Tibial nerve (tissue), 4 donors: ENCODE measurements at places on chromosomes 2 and 18. TPM values are rescaled to one million over a fixed set of nuclear protein-coding genes. Genes with fewer than 3 reads are reported as not detected.
A peak's percentile ranks its signal among the peaks of the same experiment; 100 is the strongest.

LRP1B gene
- total RNA-seq, result 3.1 TPM

GRCh38 chr2:133801946-133802345 is 233.7 kb upstream of the NCKAP5 start:
- no peaks in the 10 kb centered on the region for H3K27me3 ChIP-seq
- H3K27ac ChIP-seq, result no peak overlapping the region
- no peaks in the 10 kb centered on the region for H3K36me3 ChIP-seq
- H3K4me1 ChIP-seq, result no peaks in the 10 kb centered on the region
- no peak for DNase-seq

GRCh38 chr2:12641441-12641840 is 75.3 kb upstream of the TRIB2 start:
- no peak overlapping the region for H3K4me3 ChIP-seq
- no peaks in the 10 kb centered on the region for H3K36me3 ChIP-seq
- no peaks in the 10 kb centered on the region for H3K4me1 ChIP-seq
- no peak for DNase-seq

DNA sequence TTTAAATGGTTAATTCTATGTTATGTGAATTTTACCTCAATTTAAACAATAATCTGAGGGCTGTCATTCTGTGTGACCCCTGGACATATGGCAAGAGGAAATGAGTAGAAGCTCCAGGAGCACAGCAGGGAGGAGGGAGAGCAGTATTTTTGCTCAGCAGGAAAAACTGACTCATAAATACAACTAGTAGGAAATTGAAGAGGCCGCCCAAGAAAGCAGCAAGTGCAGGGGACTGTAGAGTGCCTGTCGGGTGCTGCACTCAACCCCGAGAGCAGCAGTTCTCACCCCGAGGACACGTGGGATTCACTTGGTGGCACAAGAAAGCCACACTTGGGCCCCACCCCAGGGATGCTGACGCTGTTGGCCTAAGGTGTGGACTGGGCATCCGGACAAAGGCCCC is 60.8 kb downstream of the NPAS2 start:
- no peak for DNase-seq
- no peak overlapping the region for H3K27ac ChIP-seq
- H3K27me3 ChIP-seq, result no peaks in the 10 kb centered on the region

RAB27B gene
- total RNA-seq, result not detected

KCNF1 gene
- 0.22 TPM for total RNA-seq

GRCh38 chr18:13381944-13382365 is 163.4 kb downstream of the LDLRAD4 start:
- no peaks in the 10 kb centered on the region for H3K27me3 ChIP-seq
- H3K27ac ChIP-seq, result peak overlapping the region; percentile 70
- no peaks in the 10 kb centered on the region for H3K36me3 ChIP-seq

STK39 gene
- total RNA-seq, result 11.7 TPM

- H3K27me3 ChIP-seq, result no peaks in the 10 kb centered on the region
- H3K27ac ChIP-seq, result no peak overlapping the region
- no peak for DNase-seq
- no peaks in the 10 kb centered on the region for H3K36me3 ChIP-seq
- no peak overlapping the region for H3K4me3 ChIP-seq
- H3K4me1 ChIP-seq, result peaks cover 9% of the 10 kb centered on the region
These were observed 66.9 kb upstream of the ITM2C start for GRCh38 chr2:230797515-230798495.

CDH19 gene
- total RNA-seq, result 191 TPM
